ENCODE measurements at places on chromosomes 6 and 20. TPM values are rescaled to one million over a fixed set of nuclear protein-coding genes. Genes with fewer than 3 reads are reported as not detected.

The PTK6 gene
- not detected for total RNA-seq

DNA sequence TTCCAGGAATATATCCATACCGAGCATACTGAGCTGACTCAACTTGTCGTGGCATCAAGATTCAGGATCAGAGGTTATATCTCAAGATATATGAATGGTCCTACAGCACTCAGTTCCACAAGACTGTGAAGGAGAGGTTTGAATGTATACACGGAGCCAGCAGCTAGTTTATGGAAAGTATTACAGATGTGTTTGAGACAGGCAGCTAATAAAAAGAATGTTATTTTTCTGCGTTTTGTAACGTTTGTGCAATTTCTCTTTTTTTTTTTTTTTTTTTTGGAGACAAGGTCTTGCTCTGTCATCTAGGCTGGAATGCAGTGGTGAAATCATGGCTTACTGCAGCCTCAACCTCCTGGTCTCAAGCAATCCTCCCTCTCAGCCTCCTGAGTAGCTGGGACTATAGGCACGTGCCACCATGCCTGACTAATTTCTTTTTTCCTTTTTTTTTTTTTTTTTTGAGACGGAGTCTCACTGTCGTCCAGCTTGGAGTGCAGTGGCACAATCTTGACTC is 3.4 kb upstream of the FAM110A start:
- DNase-seq: no peak

The C6orf15 gene
- not detected for total RNA-seq

DNA sequence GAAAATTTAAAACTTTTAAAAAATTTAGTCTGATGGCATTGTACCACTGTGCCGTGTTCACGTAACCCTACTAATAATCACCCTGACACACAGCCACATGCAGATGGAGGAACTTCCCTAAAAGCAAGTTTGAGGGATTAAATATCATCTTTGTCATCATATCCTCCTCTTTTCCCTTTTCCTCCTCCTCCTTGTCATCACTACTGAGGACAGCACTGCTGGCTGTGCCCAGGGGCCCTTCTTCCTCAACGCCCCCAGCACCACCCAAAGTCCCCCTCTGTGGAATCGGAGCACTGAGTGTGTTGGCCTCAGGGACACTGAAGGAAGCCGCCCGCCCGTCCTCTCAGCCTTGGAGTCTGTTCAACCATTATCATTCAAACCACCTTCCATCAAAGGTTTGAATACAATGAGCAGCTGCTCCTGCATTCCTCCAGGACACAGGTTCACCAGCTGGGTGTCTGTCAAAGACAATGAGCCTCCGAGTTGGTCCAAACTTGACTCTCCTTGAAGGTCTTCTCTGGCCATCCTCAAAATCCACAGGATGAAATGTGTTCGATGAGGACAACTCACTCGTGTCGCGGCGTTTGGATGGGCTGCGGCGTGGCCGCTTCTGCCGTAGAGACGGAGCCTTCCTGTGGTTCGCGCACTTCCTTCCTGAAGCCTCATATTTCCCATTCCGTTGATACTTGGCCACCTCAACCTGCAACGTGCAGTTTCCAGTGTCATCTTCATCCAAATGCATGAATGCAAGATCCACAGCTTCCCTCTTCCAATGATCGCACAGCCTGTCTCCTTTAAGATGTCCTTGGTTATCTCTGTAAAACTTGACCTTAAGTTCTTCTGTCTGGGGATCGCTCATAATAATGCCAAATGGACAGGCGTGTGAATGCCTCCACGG is 23.3 kb downstream of the NQO2 start:
- DNase-seq: no peak

The POU5F1 gene
- not detected for total RNA-seq

- no peak for DNase-seq
Measured at GRCh38 chr6:91428296-91428695, 841.4 kb upstream of the MAP3K7 start.

DNA sequence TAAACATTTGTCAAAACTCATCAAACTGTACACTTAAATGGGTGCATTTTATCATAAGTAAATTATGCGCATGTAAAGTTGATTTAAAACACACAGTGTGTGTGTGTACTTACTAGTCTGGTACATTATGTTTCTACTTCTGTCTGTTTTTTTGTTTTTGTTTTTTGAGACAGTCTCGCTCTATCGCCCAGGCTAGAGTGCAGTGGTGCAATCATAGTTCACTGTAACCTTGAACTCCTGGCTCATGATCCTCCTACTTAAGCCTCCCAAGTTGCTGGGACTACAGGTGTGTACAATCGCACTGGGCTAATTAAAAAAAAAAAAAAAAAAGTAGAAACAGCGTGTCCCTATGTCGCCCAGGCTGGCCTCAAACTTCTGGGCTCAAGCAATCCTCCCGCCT is 23.0 kb upstream of the FKBP5 start:
- DNase-seq: peak; percentile 23

GRCh38 chr20:16904751-16905150 is 156.6 kb downstream of the OTOR start:
- no peak for DNase-seq

The LCA5 gene
- 8.4 TPM for total RNA-seq

- no peak for DNase-seq
Measured at GRCh38 chr6:134080171-134080795, 27.9 kb upstream of the SLC2A12 start.

The E2F1 gene
- 3.8 TPM for total RNA-seq

The DEFB132 gene
- not detected for total RNA-seq

- no peak for DNase-seq
Measured at GRCh38 chr20:38135271-38135650, 29.8 kb downstream of the TGM2 start.

GRCh38 chr6:15464211-15464725 is 198.6 kb downstream of the DTNBP1 start:
- DNase-seq: no peak

The CBLN4 gene
- total RNA-seq: 1.5 TPM

The HSPA12B gene
- total RNA-seq: 22.8 TPM

The TFAP2D gene
- total RNA-seq: not detected

- DNase-seq: no peak
Measured at GRCh38 chr20:36101192-36101591, 53.3 kb upstream of the EPB41L1 start.

DNA sequence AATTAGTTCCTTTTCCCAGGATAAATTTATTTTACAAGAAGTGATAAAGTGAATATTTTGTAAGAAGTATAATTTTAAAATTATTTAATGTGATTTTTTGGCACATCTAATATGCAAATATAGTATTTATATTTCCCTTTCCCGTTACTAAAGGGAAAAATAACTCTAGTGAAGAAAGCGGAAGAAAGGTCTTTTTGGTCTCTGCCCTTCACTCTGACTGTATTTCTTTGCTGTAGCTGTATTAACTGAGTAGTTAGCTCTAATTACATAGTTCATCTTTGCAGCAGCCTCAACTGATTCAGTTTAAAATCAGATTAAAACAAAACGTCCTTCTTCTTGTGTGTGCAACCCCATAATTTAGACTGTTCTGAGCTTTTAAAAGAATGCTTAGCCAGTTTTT is 57.4 kb upstream of the RNF144B start:
- no peak for DNase-seq

- DNase-seq: no peak
Measured at GRCh38 chr6:79928478-79928998, 18.8 kb downstream of the ELOVL4 start.

- no peak for DNase-seq
Measured at GRCh38 chr6:120274547-120274946, 925.0 kb upstream of the MAN1A1 start.

GRCh38 chr6:41536795-41537758 is 9.1 kb upstream of the FOXP4 start:
- no peak for DNase-seq

DNA sequence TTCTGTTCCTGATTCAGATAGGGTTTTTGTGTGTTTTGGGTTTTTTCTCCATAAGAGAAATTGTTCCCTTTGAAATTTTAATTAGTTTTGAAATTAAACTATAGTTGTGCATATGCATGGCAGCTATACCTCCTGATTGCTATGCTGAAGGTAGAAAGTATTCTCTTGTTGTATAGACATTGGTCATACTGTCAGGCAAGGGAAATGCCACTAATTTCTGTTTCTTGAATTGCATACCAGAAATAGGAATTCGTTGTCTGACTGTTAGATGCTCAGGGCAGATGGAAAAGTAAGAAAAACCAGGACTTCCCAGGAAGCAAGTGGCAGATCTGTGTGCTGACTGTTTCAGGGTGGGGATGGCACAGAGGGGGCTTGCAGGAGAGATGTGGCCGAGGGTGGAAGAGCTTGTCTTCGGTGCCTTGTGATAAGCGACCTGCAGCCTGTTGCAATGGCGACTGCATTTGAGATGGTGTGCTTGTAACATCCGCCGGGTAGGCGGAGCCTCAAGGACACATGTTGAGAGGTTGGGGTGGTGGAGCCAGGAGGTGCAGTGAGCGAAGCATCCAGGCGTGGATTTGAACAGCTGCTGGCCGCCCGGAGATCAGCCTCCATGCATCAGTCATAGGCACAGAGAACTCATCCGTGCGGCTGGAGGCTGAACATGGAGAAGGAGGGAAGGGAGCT is 42.8 kb downstream of the RREB1 start:
- DNase-seq: no peak

DNA sequence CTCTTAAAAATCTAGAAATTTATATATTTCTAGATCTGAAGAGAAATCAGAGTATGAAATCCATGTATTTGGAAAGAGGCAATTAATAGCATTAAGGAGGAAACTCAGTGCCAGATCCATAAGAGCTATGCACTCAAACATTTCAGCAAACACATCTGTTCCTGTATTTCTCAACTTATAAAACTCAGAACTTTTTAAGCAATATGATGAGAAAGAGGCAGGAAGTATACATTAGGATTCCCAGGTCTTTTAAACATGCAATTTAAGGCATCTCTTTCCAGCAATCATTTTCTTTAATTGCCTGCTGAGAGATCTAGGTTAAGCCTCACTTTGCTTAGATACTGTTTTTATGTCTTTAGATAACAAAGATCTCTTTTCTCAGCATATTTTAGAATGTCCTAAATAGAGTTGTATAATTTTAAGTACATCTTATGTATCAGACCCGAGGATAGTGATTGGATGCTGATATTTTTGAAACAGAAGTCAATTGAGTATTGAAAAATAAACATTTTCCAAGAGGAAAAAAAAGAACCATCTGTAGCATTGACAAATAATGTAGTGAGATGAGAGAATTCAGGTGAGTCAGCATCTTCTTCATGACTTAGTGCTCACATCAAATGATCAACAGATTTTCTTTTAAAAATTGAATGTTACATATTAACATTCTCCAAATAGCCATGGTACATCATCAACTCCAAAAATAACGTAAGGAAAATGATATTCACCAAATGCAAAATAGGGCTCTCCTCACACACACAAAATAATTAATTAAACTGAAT is 461.4 kb upstream of the NOX3 start:
- DNase-seq: no peak

GRCh38 chr6:51854347-51854746 is 233.1 kb downstream of the PKHD1 start:
- no peak for DNase-seq

The RBPJL gene
- not detected for total RNA-seq

DNA sequence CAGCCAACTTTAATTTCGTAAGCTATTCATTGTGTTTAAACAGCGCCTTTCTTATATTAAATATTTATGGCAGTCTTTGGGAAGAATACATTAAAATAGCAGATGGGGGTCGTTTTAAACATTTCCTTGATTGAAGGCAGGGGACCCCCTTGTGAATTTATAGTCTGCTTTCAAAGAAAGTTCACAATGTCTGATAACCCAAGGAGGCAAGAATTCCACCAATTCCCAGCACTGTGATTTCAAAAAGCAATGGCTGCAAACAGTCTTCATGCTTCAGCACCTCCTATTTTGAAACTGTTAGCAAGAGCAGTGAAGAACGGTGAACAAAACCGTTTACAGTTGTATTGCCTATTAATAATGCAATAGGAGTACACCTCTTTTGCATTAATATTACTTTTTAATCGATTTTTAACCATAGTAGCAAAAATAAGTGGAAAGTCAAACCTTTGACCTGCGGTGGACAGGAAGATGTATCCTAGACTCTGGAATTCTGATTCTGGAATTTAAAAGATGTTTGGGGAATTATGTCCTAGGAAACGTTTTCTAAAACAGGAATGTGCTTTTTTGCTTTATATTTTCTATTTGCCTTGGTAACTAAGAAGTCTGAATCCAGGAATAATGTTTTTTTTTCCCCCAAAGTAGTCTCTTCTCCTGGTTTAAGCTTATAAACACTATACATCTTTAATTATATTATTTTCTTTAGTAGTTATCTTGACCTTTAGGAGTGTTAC is 393.0 kb downstream of the CDKAL1 start:
- no peak for DNase-seq

DNA sequence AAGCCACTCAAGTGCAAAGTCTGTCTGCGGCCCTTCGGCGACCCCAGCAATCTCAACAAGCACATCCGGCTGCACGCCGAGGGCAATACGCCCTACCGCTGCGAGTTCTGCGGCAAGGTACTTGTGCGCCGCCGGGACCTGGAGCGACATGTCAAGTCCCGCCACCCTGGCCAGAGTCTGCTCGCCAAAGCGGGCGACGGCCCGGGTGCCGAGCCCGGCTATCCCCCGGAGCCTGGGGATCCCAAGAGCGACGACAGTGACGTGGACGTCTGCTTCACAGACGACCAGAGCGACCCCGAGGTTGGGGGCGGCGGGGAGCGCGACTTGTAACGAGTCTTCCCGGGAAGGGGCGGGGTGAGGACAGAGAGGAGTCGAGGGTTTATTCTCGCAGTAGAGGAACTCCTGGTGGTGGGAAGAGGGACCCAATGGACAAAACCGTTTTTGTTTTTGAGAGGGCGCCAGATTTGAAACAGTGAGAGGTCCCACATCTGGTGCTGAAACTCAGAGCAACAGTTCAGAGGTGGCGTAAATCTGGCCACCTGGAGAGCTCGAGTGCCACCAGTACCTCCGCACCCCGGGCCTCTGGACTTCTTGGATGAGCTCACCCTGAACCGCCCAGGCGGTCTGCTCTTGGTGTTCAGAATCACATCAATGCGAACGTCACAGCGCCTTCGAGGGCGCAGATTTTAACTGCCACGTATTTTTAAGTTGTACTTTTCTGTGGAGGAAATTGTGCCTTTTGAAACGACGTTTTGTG is 8.0 kb downstream of the PRDM13 start:
- DNase-seq: no peak

The ZBP1 gene
- not detected for total RNA-seq

DNA sequence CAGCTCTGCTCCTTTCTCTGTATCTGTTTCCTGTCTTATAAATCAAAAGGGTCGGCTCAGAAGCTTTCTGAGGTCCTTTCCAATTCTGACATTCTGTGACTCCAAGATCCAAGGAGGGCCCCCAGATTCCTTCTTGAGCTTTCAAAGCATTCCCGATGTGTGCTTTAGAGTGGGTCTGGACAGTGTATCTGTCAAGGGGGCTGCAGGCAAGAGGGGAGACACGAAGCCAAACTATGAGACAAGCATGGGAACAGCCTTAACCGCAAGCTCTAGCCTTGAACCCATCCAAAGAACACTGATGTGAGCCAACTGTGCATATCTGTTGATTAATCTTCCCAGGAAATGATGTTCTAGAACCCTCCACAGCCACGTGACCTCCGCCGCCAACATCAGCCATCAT is 73.8 kb downstream of the TSHZ2 start:
- no peak for DNase-seq

All from ovary (tissue), 10 donors.